ENCODE measurements at places on chromosomes 1 and 21.

DNA sequence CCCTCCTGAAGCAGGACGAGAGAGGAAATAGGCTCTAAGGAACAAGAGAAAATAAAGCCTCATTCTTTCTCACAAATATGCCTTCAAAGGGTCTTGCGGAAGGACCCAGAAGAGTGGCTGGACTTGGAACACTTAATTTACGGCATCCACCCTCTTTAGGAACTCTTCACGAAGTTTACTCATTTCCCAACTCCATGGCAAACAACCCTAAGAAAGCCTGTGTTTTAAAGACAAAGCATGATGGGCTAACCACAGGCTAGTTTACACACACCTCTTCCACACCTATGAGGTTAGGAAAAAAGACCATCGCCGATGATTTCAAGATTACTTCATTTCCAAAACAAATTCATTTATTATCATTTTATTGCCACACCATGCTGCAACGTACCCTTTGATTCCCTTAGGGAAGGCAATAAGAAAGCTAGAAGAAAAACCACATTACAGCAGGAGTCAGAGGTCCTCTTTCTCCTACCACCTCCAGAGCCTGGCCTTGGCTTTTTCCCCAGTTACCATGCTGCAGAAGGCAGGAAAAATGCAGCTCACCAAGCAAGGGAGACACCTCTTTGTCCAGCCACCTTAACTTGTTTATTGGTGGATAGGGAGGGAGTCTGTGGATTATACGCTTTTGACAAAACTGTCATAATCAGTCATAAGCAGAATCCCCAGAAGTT lies 29.6 kb downstream of the CHI3L2 start:
- no peak for DNase-seq

- no peak for DNase-seq
Observed at GRCh38 chr1:160987359-160988050, 32.9 kb upstream of the ITLN2 start.

GRCh38 chr1:158527190-158527815 lies 26.9 kb downstream of the OR6Y1 start:
- DNase-seq, result no peak

GRCh38 chr1:6445062-6445763 lies 20.6 kb downstream of the ESPN start:
- no peak for DNase-seq

DNA sequence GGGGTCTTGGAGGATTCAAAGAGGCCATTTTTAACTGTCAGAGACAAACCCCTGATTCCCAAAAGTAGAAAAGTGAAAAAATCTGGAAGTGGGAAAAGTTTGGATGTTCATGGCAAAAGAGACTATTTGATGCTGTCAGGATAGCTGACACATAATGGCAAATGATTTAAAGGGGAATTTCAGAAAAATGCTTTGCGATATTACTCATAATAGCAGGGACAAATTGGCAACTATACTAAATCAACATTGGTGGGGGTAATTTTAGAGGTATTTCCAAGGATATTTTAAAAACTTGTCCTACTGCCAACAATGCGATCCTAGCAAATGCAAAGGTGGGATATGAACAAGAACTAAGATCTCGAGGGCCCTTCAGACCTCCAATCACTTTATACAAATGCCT lies 5.3 kb upstream of the GSTM4 start:
- no peak for DNase-seq

- DNase-seq, result no peak
Observed at GRCh38 chr1:156717351-156717750, 10.9 kb upstream of the METTL25B start.
